ENCODE measurements at places on chromosomes 12 and 14.
A peak's percentile ranks its signal among the peaks of the same experiment; 100 is the strongest.

DNA sequence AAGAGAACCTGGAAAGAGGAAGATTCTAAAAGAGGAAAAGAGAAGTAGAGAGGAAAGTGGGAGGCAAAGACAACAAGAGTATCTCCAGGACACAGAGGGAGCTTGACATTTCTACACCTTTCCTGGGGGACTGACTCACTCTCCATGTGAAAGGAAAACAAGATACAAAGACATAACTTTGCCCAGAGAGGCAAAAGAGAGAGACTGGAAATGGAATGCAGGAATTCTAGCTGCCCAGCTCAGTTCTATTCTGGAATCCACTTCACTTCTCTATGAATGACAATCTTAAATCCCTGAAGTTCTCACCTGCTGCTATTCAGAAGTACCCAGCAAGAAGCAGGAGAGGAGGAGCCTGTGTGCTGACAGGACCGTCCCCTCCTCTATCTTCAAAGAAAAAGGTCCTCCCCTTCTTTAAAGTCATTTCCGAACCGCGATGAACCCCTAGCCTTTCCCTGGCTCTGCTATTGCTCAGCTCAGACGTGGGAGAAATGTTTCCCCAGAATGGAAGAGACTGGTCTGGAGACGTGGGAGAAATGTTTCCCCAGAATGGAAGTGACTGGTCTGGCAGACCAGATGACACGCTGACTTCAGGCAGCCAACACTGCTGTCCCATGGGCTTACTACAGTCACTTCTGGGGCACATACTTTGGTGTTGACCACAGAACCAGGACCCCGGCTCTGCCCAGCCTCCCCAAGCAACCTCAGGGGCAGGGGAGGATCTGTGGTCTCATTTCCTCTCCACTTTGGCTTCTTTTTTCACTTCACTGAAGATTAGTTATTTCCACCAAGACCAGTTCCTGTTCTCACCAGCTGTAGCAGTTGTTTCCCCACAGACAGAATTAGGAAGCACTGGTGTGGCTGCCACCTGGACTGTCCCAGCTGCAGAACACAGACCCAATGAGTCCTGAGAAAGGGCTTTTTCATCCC, 8.3 kb downstream of the FMNL3 start:
- no peak for DNase-seq

- no peak for DNase-seq
Observed at GRCh38 chr12:29225834-29226233, 76.8 kb downstream of the FAR2 start.

DNA sequence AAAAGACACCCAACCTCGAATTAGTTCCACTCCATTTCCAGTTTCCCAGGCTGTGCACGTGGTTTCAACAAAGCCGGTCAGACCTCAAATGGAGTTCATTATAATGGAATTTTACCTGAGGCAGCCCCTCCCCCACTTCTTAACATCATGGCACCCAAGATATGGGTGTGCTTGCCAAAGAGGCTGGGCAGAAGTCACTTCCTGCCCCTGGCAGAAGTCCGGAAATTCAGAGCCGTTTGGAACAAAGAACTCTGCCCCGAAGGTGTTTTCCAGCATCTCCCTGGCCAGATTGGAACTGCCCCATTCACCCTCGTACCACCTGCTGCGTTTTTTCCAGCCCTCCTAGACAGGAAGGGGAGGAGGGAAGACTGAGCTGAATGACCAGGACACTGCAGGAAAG, 8.2 kb downstream of the VDR start:
- no peak for DNase-seq

DNA sequence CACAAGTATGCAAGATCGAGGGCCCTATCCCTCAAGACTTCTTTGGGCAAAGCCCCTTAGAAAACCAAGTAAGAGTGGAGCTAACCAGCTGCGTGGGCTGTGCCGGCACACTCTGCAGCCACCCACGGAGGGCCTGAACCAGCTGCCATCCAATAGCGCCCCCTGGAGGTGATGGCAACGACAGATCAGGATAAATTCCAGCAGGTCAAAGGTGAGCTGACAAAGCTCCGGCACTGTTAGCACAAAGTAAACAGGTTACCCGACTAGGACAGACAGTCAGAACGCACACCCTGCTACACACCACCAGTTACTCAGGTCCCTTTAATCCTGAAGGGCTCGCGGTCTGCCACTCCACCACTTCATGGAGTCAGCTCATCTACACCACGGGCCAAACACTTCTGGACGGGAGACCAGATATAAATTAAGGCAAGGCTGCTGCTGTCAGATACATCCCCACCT, 4.9 kb downstream of the ZBTB39 start:
- no peak for DNase-seq

DNA sequence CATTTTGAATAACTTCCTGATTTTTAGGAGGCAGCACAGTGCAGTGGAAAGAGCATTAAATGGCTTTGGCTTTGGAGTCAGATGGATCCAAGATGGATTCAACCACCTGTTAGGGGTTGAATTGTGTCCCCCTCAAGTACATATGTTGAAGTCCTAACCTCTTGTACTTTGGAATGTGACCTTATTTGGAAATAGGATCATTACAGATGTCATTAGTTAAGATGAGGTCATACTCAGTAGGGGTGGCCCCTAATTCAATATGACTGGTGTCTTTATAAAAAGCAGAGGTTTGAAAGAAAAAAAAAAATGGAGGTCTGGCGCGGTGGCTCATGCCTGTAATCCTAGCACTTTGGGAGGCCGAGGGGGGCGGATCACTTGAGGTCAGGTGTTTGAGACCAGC, 18.8 kb downstream of the ATP5MC2 start:
- no peak for DNase-seq

DNA sequence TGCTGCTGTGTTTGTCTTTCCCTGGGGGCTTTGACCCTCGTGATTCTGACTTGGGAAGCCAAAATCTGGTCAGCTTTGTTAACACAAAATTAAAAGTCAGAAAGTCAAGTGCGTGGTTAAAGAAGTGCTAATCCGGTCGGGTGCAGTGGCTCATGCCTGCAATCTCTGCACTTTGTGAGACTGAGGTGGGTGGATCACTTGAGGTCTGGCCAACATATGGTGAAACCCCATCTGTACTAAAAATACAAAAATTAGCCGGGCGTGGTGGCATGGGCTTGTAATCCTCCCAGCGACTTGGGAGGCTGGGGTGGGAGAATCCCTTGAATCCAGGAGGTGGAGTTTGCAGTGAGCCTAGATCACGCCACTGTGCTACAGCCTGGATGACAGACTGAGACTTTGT, 844.6 kb downstream of the VRK1 start:
- DNase-seq, result no peak

DNA sequence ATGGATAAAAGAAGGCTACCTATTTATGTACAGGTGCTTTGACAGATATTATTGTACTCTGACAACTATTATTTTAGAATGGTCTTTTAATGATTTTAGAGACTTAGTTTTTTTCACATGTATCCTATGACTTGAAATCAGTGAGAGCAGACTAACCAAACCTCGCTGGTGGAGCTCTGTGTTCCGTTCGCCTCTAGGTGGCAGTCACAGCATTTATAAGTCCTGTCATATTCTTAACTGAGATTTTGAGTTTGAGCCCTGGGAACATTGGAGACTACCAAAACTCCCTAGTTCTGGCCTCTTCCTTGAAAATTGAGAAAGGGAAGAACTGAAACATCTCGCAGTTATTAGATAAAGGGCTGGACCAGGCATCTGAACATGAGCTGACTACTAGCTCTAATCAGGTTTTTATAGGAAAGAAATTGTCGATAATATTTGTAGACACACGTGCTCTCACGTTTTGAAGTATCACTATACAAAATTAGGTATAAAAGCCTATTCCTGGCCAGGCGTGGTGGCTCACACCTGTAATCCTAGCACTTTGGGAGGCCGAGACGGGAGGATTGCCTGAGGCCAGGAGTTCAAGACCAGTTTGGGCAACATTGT, 48.3 kb downstream of the TTLL5 start:
- peak; percentile 84 for DNase-seq

DNA sequence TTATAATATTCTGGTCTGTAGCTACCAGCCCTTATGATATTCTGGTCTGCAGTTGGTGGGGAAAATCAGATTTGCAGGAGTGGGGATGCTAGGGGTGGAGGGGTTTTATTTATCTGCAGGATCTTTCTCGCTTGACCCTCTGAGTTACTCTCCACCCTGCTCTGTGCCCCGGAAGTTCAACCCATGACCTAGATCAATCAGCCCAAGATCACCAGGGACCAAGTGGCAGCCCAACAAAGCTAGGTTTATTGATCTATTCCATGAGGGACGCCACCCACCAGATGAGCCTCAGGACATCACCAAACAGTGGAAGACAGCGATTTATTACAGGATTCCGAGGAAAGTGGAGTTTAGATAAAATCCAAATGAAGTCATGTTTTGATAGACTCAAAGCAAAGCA, 25.8 kb upstream of the C12orf76 start:
- no peak for DNase-seq

GRCh38 chr14:39033371-39033770, 69.7 kb downstream of the SEC23A start:
- no peak for DNase-seq

DNA sequence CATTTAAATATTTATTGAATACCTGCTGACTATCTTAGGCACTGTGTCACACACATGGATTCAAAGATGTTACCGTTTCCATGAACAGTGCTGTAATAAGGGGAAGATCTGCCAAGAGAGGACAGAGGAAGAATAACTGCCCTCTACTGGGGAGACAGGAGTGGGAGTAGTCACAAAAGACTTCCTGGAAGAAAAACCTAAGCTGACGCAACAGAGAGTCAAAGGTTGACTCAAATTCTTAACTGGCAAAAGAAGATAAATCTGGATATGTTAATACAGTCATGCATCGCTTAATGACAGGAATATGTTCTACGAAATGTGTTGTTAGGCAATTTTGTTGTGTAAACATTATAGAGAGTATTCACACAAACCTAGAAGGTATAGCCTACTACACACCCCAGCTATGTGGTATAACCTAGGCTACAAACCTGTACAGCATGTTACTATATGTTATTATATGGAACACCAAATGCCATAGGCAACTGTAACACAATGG, 51.5 kb downstream of the DCAF5 start:
- DNase-seq, result peak; percentile 74

DNA sequence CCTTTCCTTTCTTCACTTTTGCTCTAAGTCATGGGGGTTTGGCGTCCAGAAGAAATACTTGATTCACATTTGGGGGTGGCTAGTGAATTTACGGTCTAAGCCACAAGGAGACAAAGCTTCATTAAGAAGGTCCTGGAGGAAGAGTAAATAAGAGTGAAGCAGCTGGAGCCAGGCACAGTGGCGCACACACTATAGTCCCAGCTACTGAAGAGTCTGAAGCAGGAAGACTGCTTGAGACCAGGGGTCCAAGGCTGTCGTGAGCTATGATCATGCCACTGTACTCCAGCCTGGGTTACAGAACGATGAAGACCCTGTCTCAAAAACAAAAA, 23.3 kb downstream of the ACTN1 start:
- DNase-seq, result no peak

- peak; percentile 23 for DNase-seq
Observed at GRCh38 chr14:63727231-63727735, 582 bp downstream of the SGPP1 start.

DNA sequence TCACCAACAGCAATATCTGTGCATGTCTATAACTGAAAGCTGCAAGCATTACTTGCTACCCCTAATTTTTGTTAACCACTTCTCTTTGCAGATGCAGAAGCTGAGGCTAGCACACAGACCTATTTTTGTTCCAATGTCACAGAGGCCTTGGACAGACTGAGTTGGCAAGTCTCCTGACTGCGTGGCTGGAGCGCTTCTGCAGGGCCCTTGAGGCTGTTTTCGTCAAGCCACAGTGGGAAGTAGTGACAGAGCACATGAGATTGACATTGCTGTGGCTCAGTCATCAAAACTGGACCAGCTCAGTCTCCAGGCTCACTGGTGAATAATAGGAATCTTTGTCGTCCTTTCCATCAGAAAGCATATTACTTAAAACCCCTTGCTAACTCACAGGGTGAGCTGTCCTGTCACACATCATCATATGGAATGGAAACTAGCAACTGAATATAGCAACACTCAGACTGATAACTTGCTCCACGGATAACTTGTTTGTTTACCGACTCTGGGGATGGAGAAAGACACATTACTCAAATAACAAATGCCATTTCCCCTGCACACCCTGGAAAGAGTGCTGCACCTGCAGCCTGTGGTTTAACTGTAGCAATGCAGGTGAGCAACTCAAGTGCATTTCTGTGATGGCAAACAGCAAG, 43.6 kb upstream of the DDX11 start:
- no peak for DNase-seq

GRCh38 chr14:60878536-60878935, 102.3 kb downstream of the TRMT5 start:
- DNase-seq, result no peak

- no peak for DNase-seq
Observed at GRCh38 chr14:35878272-35879150, 52.4 kb downstream of the BRMS1L start.

DNA sequence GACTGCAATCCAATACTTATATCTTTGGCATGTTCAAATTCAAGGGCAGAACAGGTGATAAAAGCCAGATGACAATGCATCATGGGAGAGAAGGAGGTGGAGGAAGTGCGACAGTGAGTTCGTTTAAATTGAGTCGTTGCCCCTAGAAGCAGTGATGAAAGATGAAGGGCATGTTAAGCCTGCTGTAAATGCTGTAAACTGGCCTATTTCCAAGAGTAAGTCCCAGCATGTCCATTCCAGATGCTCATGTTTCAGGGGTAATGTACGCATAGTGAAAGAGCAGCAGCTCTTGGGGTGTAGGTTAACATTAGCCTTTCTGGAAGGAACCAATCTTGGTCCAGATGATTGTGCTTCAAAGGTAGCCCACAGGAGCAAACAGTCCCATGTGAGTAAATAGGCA, 97.1 kb downstream of the C2CD5 start:
- no peak for DNase-seq

DNA sequence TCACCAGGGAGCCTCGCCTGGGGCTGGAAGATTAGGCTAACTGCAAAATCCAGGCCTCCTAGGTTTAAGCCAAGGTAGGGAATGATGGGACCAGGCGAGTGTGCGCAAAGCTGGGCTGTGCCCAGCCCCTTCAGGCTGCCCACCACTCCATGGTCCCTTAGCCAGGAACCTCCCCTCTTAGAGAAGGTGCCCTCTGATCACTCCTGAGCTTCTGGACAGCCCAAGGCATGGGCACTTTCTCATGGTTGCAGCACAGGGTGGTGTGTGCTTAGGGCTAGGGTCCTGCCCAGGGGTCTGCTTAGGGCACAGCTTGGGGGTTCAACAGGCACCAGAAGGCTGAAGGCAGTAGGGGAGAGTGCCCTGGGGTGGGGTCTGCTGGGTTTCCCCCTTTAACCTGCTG, 69.0 kb downstream of the PRIMA1 start:
- no peak for DNase-seq

GRCh38 chr12:53227836-53228235, 4.2 kb downstream of the RARG start:
- DNase-seq, result no peak

GRCh38 chr12:5246196-5246595, 185.7 kb upstream of the NTF3 start:
- DNase-seq, result no peak
